ENCODE measurements at places on chromosomes 7 and 10.
A peak's percentile ranks its signal among the peaks of the same experiment; 100 is the strongest.

- no peak for DNase-seq
Observed at GRCh38 chr7:102810916-102811315, 62.1 kb downstream of the FAM185A start.

DNA sequence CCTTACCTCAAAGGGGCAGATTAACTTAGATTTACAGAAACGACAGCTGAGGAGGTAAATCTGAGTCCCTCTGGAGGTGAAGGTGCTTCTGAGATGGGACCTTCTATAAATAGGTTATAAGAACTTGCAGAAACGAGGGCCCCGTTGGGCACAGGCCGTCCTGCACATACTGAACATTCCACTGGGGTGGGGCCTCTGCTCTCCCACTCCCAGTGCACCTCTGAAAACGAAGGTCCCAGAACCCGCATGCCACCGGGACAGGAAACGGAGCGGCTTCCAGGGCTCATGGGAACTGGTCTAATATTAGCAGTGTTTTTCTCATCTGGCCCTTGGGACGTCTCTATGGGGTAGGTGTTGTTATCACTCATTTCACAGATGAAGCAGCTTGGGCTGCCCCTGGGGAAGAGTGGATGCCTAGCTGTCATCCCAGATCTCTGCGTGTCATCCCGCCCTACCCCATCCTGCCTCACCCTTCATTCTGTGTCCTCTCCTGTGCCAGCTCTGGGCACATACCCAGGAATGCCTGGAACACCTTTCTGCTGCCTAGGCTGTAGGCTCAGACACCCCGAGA, 19.6 kb downstream of the C10orf62 start:
- DNase-seq: no peak

GRCh38 chr7:39127058-39127457, 149.3 kb downstream of the POU6F2 start:
- DNase-seq: no peak

- no peak for DNase-seq
Observed at GRCh38 chr10:28155726-28156125, 147.1 kb downstream of the MPP7 start.

GRCh38 chr7:142746264-142746663, 3.0 kb upstream of the PRSS1 start:
- DNase-seq: no peak

DNA sequence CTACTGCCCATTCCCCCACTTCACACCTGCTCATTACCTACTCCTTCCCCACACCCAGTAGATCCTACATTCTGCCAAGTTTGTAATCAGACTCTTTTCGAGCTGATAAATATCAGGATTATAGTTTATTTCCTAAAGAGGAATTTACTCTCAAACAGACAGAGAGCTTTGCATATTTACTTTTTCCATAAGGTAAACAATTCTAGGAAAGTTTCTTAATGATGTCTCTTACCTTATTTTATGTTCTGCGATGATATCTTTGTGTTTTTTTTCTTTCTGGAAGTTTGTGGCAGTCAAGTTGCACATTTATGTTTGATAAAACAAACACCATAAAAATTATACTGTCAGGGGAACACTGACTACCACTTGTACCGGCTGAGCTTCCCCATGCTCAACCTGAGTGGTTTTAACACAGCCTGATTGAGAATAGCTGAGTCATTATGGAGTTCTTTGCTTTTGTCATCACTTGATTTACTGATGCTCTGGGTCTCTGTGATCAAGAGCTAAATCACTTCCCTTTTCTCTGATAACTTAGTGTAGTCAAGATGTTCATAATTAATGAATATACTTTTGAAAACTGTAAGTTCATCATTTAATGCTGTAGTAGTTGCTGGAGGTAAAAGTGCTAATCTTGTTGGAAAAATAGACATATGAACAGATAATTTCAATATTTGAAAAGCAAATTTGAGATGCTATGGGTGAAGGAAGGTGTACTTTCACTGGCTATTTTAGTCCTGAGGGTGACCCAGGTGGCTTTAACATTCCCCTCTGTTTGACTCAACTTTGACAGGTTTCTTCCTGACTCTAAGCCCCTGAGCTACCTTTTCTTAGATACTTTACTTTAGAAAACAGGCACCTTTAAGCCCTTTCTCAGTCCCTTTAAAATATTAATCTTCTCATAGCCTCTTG, 1034.5 kb upstream of the LRRTM3 start:
- no peak for DNase-seq

- DNase-seq: peak; percentile 80
Observed at GRCh38 chr10:30434273-30435072, 489 bp downstream of the MAP3K8 start.

- no peak for DNase-seq
Observed at GRCh38 chr10:11083051-11083450, 65.4 kb downstream of the CELF2 start.
